ENCODE measurements at places on chromosomes 3 and 15.
A peak's percentile ranks its signal among the peaks of the same experiment; 100 is the strongest.

GRCh38 chr3:54357301-54357700 lies 234.9 kb downstream of the CACNA2D3 start:
- no peaks in the 10 kb centered on the region for H3K4me1 ChIP-seq
- DNase-seq = no peak
- no peaks in the 10 kb centered on the region for H3K36me3 ChIP-seq
- no peak overlapping the region for H3K27ac ChIP-seq
- H3K4me3 ChIP-seq = no peak overlapping the region
- H3K27me3 ChIP-seq = peaks cover 5% of the 10 kb centered on the region

DNA sequence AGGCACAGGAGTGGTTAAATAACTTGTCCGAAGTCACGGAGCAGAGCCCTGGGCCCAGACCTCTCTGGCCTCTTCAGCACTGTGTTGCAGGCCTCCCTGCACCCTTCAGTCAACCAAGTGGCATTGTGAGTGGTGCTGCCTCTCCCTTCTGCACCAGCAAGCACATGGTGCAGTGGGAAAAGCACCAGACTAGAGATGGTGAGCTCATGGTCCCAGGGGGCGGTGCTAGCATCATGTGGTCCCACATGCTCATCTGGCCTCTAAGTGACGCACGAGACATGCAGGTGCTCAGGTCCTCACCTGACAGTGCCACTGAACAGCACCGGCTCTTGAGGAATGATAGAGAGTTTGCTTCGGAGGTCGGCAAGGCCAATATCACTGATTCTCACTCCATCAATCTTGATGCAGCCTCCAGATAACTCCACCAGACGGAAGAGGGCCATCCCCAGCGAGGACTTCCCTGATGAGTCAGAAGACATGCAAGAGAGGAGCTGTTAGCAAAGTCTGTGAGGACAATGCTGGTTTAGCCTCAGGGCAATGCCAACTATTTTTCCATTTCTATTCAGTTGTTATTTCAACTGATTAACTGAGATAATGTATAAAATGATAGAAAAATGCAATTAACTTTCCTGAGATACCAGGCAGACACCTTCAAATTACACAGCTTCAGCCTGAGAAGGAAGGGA lies 53.1 kb upstream of the PARL start:
- DNase-seq = no peak
- H3K27me3 ChIP-seq = no peaks in the 10 kb centered on the region
- no peak overlapping the region for H3K27ac ChIP-seq
- H3K4me1 ChIP-seq = no peaks in the 10 kb centered on the region

- no peak for DNase-seq
- H3K27me3 ChIP-seq = no peaks in the 10 kb centered on the region
- H3K36me3 ChIP-seq = peaks cover 5% of the 10 kb centered on the region
- peaks cover 5% of the 10 kb centered on the region for H3K4me1 ChIP-seq
These were observed 50.8 kb upstream of the PPIB start for GRCh38 chr15:64213646-64214045.

DNA sequence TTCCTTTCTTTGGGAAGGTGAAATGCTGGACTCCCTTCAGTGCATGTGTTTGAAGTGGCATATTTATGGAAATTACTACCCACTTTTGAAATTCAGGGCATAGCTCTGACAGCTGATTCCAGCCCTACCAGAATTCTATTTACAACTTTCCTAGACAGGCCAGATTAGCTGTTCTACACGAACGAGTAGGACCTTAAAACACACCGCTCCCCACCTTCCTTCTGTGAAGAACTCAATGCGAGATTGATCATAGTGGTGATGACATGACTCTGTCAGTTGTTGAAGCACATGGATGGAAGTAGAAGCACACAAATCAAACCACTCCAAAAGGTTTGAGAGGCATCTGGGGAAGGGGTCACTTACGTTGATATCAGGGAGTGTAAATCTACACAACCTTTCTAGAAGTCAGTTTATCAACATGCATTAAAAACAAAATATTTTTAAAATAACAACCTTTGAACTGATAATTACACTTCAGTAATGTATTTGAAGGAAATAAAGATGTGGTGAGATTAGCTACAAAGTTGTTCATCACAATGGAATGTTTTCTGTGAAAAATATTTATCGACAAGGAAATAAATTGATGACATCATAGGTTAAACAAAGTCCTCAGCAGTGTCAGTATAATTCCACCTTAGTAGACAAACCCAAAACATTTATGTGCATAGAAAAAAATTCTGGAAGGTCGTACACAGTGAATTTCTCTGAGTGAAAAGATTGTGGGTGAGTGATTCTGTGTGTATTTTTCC lies 29.8 kb downstream of the RARB start:
- DNase-seq = no peak
- H3K36me3 ChIP-seq = no peaks in the 10 kb centered on the region
- H3K27me3 ChIP-seq = peaks cover 13% of the 10 kb centered on the region
- no peak overlapping the region for H3K27ac ChIP-seq
- H3K4me1 ChIP-seq = no peaks in the 10 kb centered on the region

DNA sequence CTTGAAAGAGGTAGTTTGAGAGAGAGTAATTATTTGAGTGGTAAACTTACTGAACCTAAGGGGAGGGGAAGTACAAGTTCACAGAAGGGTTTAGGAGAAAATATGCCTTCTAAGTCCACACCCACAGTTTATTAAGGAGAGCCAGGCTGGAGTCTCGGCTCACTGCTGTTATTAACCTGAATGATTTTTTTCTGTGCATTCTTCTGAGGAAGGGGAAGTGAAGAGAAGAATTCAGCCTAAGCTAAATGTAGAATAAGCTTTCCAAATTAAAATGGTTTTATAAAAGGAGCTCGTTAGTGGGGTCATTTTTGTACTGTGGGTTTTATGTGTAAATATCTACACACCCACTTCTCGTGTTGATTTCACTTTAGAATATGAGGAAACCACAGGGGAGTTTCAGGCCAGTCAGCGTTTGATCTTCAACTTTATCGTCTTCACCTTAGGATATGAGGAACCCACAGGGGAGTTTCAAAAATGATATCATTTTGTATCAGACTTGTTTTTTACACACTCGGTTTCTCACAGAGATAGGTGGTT lies 1.5 kb downstream of the WHAMM start:
- peaks cover 26% of the 10 kb centered on the region for H3K4me1 ChIP-seq
- H3K4me3 ChIP-seq = peak overlapping the region; percentile 66
- H3K36me3 ChIP-seq = peaks cover 2% of the 10 kb centered on the region
- no peak for DNase-seq
- no peaks in the 10 kb centered on the region for H3K27me3 ChIP-seq

- DNase-seq = no peak
- no peaks in the 10 kb centered on the region for H3K36me3 ChIP-seq
- no peak overlapping the region for H3K27ac ChIP-seq
- no peaks in the 10 kb centered on the region for H3K4me1 ChIP-seq
- no peak overlapping the region for H3K4me3 ChIP-seq
These were observed 118.7 kb downstream of the KCNH8 start for GRCh38 chr3:19267040-19267439.

- H3K4me3 ChIP-seq = no peak overlapping the region
- no peaks in the 10 kb centered on the region for H3K36me3 ChIP-seq
- no peaks in the 10 kb centered on the region for H3K4me1 ChIP-seq
- H3K27me3 ChIP-seq = no peaks in the 10 kb centered on the region
These were observed 99.2 kb downstream of the FHIT start for GRCh38 chr3:61152071-61152470.

- H3K27me3 ChIP-seq = no peaks in the 10 kb centered on the region
- H3K4me1 ChIP-seq = no peaks in the 10 kb centered on the region
- H3K27ac ChIP-seq = no peak overlapping the region
- H3K36me3 ChIP-seq = no peaks in the 10 kb centered on the region
- DNase-seq = no peak
These were observed 699 bp upstream of the SHOX2 start for GRCh38 chr3:158106766-158107471.

DNA sequence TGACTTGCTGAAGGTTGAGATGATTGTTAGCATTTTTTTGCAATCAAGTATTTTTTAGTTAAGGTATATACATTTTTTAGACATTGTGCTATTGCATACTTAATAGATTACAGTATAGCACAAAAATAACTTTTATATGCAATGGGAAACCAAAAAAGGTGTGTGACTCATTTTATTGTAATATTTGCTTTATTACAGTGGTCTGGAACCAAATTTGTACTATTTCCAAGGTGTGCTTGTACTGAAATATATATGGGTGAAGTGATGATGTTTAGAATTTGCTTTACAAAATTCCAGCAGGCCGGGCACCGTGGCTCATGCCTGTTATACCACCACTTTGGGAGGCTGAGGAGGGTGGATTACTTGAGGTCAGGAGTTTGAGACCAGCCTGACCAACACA lies 29.1 kb upstream of the TBC1D23 start:
- no peak overlapping the region for H3K4me3 ChIP-seq
- DNase-seq = no peak
- no peak overlapping the region for H3K27ac ChIP-seq
- no peaks in the 10 kb centered on the region for H3K36me3 ChIP-seq

GRCh38 chr3:164417955-164418354 lies 660.3 kb downstream of the SI start:
- no peak overlapping the region for H3K4me3 ChIP-seq
- H3K4me1 ChIP-seq = no peaks in the 10 kb centered on the region
- no peaks in the 10 kb centered on the region for H3K36me3 ChIP-seq

- no peak for DNase-seq
- peak overlapping the region; percentile 42 for H3K4me3 ChIP-seq
- H3K27ac ChIP-seq = no peak overlapping the region
These were observed 121.6 kb downstream of the TFDP2 start for GRCh38 chr3:142027735-142028134.

GRCh38 chr3:169604118-169604517 lies 59.4 kb downstream of the MECOM start:
- no peaks in the 10 kb centered on the region for H3K27me3 ChIP-seq
- DNase-seq = no peak
- H3K27ac ChIP-seq = no peak overlapping the region
- H3K4me1 ChIP-seq = no peaks in the 10 kb centered on the region
- no peaks in the 10 kb centered on the region for H3K36me3 ChIP-seq
